Activated T-helper 17 cell treated with anti-CD3 and anti-CD28 coated beads, Interleukin-2, amount 50 U/mL, for 72 hours (primary cell): ENCODE measurements at places on chromosomes 7 and 10. TPM values are rescaled to one million over a fixed set of nuclear protein-coding genes. Genes with fewer than 3 reads are reported as not detected.

Gene IQUB
- not detected for total RNA-seq

Gene CYP2E1
- 1.4 TPM for total RNA-seq

Gene OR2A1
- not detected for total RNA-seq

Gene NPFFR1
- total RNA-seq: not detected

Gene WEE2
- total RNA-seq: not detected

Gene FAM131B
- total RNA-seq: 0.85 TPM

GRCh38 chr7:26413007-26413691 is 121.5 kb downstream of the SNX10 start:
- no peak for ATAC-seq

DNA sequence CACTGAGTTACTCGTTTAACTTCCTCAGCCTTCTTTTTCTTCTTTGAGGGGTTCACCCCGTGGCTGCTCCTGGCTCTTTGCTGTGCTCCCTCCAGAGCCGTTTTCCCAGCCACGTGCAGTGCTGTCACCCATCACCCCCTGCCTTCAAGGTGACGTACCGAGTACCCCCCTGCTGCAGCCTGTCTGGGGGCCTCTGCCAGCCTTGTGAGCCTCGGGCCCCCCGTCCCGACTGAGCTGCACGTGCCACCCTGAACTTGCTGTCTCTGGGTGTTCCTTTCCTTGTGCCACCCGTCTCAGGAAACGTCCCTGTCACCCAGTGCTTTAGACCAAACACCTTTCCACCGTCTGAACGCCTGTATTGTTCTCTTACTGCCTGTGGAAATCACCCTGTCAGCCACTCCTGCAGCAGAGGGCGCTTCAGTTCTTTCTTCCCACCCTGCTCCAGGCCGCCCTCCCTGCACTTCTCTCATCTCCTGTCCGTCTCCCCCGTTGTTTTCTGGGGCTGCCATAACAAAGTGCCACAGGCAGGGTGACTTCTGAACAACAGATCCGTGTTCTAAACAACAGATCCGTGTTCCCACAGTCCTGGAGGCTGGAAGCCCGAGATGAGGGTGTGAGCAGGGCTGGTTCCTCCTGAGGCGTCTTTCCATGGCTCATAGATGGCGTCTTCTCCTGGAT is 44.6 kb downstream of the WDR37 start:
- no peak for ATAC-seq

GRCh38 chr10:110682348-110682747 is 38.2 kb downstream of the RBM20 start:
- no peak for ATAC-seq

DNA sequence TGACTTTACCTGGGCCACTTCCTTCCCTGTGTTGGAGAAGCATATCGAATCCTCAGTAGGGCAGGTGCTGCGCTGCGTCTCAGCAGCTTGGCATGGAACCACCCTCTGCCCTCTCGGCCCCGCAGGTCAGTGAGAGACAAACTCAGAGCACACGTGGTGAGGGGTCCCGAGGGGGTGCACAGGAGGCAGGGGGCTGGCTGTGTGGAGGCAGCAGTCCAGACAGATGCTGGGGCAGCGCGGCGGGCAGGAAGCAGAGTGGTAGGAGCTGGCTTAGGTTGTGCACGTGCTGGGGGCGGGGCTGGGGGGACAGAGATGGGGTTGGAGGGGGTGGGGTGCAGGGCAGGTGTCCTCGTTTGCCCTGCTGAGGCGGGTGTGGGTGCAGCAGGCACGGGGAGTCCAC is 33.1 kb downstream of the NUB1 start:
- ATAC-seq: no peak

GRCh38 chr10:21057436-21057835 is 160.3 kb upstream of the NEBL start:
- no peak for ATAC-seq

DNA sequence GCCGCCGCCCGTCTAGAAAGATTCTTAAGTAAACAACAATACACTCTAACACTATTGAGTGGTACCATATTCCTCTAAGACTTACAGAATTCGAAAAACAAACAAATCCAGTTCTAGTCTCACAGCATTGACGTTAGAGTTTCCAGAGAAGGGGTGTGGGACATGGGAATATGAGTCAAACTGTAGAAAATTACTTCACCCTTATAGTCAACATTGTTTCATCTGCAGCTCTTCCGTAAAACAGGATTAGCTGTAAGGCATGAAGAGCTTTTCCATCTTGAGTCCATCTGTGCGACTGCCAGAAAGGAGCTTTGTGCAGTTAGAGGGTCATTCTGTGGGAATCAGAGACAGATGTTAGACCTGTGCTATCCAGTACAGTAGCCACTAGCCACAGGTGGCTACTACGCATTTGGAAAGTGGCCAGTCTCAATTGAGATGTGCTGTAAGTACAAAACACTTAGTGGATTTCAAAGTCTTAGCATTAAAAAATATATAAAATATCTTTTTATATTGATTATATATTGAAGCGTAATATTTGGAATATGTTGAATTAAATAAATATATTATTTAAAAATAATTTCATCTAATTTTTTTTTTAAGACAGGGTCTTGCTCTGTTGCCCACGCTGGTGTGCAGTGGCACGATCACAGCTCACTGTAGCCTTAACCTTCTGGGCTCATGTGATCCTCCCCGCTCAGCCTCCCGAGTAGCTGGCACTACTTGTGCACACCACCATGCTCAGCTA is 79.8 kb upstream of the MPP7 start:
- no peak for ATAC-seq

GRCh38 chr7:90738249-90738648 is 142.1 kb downstream of the CDK14 start:
- ATAC-seq: no peak

- peak; percentile 3 for ATAC-seq
Observed at GRCh38 chr10:5665373-5666007, 905 bp downstream of the ASB13 start.

GRCh38 chr7:150968734-150969372 is 9.3 kb downstream of the KCNH2 start:
- ATAC-seq: no peak

- no peak for ATAC-seq
Observed at GRCh38 chr7:88789480-88790064, 6.0 kb downstream of the TEX47 start.

GRCh38 chr10:18607503-18608378 is 43.6 kb downstream of the NSUN6 start:
- ATAC-seq: peak; percentile 59
